SIG-M5 (cell line): ENCODE measurements at places on chromosomes 13 and 19.

DNA sequence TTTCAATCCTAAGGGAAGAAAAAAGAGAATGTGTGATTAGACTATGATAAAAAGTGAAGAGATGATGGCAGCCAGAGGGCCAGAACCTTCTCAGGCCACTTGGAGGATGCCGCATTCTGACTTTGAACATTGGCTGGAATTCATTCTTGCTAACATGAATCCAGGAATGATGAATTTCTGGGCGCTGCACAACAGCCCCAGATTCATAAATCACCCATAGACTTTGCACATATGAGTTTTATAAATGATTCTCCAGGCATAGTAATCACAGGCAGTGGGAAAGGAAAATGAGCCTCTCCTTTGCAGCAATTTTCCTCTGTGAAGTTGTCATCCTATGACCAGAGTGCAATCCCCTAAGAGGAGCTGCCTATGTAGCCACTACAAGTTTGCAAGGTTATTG lies 555.4 kb downstream of the KCTD12 start:
- DNase-seq: no peak

- DNase-seq: no peak
Measured at GRCh38 chr19:5864725-5865486, 5.4 kb downstream of the FUT5 start.

GRCh38 chr13:49690133-49690994 lies 922 bp downstream of the EBPL start:
- no peak for DNase-seq

- DNase-seq: no peak
Measured at GRCh38 chr19:37551129-37551993, 43.2 kb downstream of the ZNF571 start.

DNA sequence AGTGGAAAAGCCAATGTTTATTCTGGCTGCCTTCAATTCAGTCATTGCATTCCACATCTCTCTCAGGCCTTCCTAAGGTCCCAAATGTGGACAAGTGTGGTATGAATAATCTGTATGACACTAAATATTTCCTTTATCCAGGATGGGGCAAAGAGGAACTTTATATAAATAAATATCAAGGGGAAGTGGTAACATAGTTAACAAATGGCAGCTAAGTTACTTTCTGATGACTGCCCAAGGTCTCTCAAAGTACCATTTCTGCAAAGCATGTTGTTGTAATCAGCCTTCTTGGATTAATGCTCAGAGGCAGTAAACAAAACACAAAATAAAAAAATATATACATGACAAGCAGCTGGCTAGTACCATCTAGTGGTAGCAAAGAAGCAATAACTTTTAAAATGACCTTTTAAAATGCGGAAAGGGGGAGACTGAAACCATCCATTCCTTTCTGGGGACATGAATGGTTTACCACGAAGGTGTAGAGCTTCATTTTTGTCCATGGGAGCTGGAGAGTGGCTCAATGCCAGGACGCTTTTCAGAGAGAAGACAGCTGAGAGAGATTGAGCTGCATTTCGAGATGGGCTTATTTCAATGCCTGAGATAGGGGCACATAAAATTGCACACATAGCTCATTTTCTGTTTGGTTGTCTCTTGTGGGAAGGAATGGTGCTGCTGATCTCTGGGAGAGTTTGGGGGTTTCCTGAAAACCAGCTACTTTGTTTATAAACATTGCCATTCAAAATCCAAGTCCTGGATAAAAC lies 259.2 kb downstream of the RFC3 start:
- DNase-seq: no peak

GRCh38 chr19:18291590-18292461 lies 10.4 kb upstream of the JUND start:
- no peak for DNase-seq

DNA sequence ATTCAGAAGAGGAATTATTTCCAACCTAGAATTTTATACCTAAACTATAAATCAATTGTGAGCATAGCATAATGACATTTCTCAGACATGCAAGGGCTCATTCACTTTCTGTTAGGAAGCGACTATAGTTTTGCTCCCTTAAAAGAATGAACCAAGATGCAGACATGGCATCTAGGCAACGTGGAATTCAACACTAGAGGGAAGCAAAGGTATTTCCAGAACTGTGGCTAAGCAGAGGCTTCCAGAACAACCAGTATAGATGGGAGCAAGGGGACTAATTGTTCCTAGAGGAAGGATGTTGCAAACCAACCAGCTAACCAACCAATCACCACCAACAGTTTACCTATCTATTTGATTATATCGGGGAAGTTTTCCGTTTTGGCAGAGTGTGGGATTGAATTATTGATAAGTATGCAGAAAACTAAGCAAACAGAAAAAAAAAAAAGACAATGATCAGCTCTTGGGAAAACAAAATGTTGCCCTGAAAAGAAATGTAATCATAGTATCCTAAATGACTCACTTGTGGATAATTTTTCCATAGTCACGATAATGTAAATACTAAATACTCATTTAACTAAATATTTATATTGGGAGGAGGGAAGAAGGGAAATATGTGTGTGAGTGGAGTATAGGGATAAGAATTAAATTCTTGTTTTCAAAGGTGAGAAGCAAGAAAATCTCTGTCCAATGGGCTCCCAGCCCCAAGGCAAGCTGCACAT lies 21.1 kb downstream of the ARL11 start:
- DNase-seq: no peak

DNA sequence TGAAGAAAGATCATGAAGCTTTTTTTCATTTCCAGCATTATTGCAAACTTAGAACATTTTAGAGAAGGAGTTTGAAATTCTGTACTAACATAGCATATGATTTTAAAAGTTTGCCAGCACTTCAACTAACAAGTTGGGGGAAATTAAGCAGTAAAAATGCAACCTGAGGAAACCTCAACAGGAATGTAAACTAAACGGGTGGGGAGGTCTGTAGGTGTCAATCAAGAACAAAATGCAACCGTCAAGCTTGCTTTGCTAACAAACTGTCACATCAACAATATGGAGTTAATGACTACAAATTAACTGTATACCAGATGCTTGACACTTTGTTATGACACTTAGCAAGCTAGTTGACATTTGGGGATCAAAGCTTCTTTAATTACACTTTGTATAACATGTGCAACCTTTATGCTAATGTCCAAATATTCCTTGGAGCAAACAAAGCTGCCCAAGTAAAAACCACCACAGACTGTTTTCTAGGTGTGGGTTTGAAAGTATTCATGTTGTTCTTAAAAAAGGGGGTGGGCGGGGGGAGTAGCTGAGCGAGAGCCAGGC lies 52.1 kb downstream of the DACH1 start:
- DNase-seq: no peak

DNA sequence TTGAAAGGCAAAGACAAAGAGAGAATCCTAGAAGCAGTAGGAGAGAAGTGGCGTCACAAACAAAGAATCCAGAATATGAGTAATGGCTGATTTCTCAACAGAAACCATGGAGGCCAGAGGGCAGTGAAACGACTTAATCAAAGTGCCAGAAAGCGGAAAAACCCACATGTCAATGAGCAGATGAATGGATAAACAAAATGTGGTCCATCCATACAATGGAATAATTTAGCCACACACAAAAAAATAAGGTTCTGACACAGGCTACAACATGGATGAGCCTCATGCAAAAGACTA lies 52.2 kb upstream of the RANBP3 start:
- no peak for DNase-seq

- DNase-seq: no peak
Measured at GRCh38 chr19:18110609-18111232, 13.1 kb downstream of the MAST3 start.

- DNase-seq: no peak
Measured at GRCh38 chr13:75132701-75133695, 349.0 kb downstream of the TBC1D4 start.

DNA sequence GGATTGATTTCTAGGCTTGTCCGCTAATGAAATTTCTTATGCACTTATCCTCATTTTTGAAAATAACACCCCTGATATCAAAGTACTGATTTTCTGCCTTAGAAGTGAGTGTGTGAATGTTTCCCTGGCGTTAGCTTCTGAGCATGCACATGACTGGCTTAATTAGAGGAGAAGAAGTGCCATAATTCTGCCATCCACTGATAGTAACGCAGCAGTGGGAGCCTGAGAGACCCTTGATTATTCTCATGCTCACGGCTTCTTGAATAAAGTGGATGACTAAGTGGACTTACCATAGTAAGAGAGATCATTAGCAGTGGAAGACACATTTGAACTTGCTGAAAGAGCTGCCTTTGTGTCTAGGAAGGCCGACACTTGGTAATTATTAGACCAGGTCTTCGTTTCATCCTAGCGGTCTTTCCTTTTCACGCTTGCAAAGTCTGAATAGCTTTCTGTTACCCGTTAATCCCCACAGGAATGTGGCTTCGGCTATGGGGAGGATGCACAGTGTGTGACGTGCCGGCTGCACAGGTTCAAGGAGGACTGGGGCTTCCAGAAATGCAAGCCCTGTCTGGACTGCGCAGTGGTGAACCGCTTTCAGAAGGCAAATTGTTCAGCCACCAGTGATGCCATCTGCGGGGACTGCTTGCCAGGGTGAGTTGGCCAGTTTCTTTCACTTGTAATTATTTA lies 45.3 kb downstream of the TNFRSF19 start:
- no peak for DNase-seq

- DNase-seq: no peak
Measured at GRCh38 chr19:48418317-48419064, 25.0 kb downstream of the GRIN2D start.

DNA sequence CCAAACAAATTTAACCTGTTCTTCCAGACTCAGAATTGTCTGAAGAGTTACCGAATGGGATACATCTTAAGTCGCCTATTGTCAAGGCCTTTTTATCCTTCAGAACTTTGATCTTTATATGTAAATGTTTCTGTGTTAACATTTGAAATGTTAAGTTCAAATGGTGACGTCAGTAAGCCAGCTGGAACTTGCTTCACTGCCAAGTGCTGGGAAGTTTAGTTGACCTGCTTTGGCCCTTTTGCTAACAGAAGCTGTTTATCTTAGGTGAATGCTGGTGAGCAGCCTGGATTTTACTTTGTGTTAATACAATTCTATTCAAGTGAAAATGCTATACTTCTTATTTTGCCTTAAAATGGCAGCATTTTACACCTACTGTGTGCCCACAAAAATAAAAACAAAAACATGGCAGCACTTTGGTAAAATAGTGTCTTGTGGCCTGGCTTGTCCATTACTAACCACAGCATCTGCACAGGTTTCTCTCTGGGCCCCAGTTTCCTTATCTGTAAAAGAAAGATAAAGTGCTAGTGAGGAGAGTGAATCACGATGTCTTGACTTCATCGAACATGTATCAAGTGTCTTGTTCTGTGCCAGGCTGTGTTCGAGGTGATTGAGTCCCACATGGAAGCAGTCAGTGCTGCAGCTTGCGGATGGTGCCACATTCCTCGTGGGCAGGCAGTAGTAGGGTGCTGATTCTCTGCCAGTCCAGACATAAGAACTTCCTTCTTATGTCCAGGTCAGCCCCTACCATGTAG lies 2.2 kb downstream of the NAXD start:
- no peak for DNase-seq

DNA sequence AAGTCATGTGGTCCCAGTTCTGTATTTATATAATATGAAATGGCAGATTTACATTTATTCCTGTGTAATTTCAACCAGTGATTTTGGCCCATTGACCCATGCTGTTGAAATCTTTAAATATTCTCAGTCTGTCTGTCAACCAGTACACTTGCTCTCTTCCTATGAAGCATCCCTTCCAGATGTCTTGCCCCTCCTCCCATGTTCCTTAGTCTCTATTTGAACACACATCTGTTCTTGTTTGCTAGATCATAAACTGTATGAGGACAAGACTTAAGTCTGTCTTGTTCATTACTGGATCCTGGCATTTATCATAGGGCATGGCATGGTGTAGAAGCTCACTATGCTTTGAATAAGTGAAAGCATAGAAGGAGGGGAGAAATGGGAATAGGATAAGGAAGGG lies 34.9 kb downstream of the STARD13 start:
- no peak for DNase-seq

GRCh38 chr13:24625870-24626849 lies 54.0 kb upstream of the ATP12A start:
- no peak for DNase-seq

DNA sequence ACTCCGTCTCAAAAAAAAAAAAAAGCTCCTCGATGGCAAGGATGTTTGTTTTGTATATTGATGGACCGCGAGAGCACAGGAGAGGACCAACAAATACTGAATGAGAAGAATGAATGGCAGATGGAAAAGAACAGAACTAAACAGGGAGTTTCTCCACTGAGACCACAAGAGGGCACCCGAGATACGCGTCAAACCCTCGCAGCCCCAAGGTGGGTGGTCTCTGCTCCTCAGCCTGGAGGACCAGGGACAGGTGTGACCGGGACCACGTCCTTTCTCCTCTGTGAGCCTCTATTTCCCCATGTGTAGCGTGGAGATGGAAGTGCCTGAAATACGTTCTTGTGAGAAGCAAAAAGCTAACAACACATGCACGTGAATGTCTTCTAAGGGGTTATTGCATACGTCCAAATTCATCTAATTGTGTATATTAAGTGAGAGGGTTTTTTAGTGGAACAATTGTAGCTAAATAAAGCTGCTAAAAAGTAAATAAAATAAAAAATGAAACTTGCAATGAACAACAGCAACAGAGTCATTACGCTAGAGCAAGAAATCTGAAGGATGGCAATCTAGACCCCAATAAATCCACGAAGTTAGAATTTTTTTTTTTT lies 8.3 kb upstream of the CDC42EP5 start:
- no peak for DNase-seq

- peak; percentile 93 for DNase-seq
Measured at GRCh38 chr13:50370303-50370950, 355.2 kb downstream of the KCNRG start.

- DNase-seq: no peak
Measured at GRCh38 chr19:2356036-2356646, 3.9 kb upstream of the TMPRSS9 start.

DNA sequence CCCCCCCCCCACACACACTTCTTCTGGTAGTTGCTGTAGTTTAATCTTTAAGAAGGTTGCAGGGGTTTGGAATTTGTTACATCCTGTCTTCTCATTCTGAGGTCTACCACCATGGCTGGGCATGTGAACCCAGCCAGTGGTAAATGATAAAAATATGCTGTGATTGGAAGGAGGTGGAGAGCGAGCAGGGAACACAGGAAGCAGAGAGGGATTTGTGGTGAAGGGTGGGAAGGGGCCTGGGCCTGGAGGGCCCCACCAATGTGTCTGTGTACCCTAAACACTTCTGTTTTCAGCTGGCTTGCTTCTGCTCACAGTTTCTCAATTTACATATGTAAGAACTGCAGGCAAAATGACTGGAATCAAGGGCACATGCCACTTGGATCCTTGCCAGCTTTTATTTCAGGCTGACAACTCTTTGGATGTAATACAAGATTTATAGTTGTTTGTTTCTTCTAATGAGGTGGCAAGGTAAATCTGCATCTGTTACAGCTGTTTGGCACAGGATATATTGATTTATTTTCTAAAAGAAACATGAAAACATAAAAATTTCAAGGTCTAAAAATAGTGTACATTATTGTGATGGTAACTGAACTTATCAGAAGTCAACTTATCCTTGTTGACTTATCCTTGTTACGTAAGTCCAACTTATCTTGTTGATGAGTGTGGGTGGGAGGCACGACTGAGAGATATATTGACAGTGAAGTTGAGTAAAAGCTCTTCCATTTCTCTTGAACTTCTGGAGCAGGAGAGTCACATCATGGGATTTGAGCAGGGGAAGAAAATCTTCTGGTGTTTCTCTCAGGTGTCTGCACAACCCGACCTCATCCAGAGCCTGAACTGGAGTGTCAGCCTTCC lies 313.2 kb downstream of the SHISA2 start:
- DNase-seq: no peak

- no peak for DNase-seq
Measured at GRCh38 chr13:20902438-20903163, at the start of gene XPO4. Gene XPO4 (minus strand): TSS chr13:20902746. CDS start chr13:20902738, 8 bp downstream.
